ENCODE measurements at places on chromosomes 7 and 10. TPM values are rescaled to one million over a fixed set of nuclear protein-coding genes. Genes with fewer than 3 reads are reported as not detected.

GRCh38 chr7:31055471-31055870, 3.4 kb downstream of the ADCYAP1R1 start:
- no peak for DNase-seq

- DNase-seq = peak; percentile 52
Observed at GRCh38 chr7:66505531-66506451, 122.9 kb upstream of the KCTD7 start.

- no peak for DNase-seq
Observed at GRCh38 chr10:98212196-98212595, 55.8 kb downstream of the LOXL4 start.

- DNase-seq = no peak
Observed at GRCh38 chr7:148402159-148402558, 188.4 kb upstream of the C7orf33 start.

- no peak for DNase-seq
Observed at GRCh38 chr10:132667342-132668047, 118.5 kb downstream of the NKX6-2 start.

DNA sequence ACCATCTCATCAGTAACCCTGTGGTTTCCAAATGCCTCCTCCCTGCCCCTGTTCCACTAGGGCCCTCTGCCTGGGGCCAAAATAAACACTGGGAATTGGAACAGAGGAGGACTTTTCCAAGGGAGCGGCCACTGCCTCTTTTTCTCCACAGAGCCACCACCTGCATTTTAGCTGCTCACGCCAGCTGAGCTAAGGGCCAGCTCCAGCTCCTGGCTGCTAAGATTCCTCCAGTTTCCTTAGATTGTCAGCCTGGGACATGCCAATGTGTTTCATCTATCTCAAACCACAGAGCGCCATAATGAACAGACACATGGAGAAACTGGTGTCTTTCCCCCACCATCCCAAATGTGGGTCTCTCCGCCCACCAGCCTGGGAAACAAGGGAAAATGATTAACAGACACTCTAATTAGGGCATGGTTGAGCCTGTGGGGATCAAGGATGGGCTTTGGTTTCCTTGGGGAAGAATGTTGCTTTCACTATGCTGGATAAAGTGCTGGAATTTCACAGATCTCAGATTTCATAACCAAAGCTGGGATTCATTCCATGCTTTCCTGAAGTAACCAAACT, 52.2 kb downstream of the ASB13 start:
- no peak for DNase-seq

DNA sequence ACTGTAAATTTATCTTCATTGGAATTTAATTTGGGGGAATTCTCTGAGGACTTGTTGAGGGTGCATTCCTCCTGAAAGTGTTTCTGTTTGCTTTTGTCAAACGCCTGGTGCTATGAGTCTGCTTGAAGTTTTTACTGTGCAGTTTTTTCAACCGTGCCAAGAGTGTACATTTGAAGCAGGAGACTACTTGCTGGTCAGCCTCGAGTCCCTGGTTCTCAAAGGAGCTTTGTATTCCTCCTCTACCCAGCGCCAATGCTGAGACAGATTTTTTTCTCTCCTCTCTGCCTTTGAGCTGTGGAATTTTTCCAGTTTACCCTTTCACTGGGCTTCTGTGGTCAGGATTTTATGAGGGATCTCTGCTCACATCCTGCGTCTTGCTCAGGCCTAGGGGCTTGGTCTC, 62.1 kb downstream of the NPY start:
- no peak for DNase-seq

DNA sequence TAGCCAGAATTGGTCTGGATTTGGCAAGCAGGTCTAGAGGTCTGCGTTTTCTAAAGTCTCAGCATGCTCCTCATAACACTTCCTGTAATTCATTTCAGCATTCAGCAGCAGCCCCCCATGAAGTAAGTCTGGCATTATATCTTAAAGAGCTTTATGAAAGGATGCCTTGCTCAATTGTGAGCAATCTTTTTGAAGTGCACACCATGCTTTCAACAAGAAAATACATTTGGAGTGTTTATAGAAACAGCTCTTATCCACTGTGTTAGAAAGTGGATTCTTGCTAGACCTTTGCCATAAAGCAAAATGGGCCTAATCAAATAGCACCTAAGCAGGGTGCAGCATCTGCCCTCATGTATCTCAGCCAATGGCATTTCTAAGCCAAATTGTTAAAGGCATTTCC, 378.0 kb upstream of the AKR1E2 start:
- DNase-seq = no peak

DNA sequence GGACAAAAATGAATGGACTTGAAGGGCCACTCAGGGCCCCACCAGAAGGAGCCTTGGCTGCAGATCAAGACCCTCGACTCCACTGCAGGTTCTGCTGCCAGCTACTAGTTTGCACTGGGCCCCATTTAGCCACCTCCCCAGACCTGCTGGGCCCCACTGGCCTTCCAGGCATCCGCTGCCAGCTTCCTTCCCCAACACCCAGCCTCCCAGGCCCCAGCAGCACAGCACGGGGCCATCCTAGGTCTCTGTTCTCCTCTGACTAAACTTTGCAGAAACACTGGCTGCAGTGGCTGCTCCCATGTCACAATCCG, 277.4 kb upstream of the KLF14 start:
- DNase-seq = peak; percentile 42

GRCh38 chr10:16909271-16909767, 92.1 kb upstream of the RSU1 start:
- no peak for DNase-seq

DNA sequence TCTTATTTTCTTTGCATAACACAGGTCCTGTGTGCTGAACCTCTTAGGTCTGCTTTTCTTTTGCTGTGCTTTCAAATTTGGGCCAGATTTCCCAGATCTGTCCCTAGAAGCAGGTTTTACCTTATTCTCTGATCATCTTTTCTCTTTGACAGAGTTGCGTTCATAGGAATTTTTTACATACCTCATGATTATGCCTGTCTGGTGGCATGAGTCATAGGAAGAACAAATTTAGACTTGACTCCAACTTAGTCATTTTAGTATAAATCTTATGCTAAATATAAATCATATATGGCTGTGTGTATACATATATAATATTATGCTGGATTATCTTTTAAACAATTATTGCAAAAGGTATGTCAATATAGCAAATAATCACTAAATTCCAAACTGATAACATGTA, 1038.9 kb downstream of the GRM8 start:
- no peak for DNase-seq

- no peak for DNase-seq
Observed at GRCh38 chr10:101215397-101216206, 13.7 kb downstream of the LBX1 start.

Gene PARP12
- total RNA-seq = 33.6 TPM

Gene PGAM2
- total RNA-seq = 0.43 TPM

Gene CACUL1
- total RNA-seq = 28.6 TPM

Gene ZNF282
- 30.8 TPM for total RNA-seq

Gene MAT1A
- total RNA-seq = not detected

Gene LRRC4
- total RNA-seq = not detected

Gene STRIP2
- 7.9 TPM for total RNA-seq

Gene ADAM8
- total RNA-seq = 34.7 TPM

Gene CC2D2B
- not detected for total RNA-seq

All from activated naive CD8-positive, alpha-beta T cell treated with anti-CD3 and anti-CD28 coated beads for 36 hours (primary cell).